Ureter (tissue), 1 donor: ENCODE measurements at places on chromosomes 12 and 14. TPM values are rescaled to one million over a fixed set of nuclear protein-coding genes. Genes with fewer than 3 reads are reported as not detected.

- DNase-seq = no peak
Observed at GRCh38 chr12:129532082-129532481, 371.7 kb downstream of the TMEM132D start.

DNA sequence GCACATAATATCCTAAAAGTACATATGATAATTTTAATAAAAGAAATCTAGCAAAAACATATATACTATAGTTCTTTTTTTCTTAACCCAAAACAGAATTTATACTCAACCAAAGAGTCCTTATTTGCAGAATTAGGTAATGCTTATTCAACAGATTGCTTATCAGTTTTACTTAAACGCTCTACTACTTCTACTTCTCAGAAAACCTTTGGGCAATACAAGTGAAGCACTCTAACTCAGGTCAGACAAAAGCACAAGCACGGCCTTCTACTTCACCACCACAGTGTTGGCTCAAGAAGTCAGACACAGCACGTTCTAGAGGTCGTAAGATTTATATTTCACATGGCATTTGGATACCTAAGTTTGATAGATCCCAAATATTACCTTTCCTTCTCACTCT, 29.2 kb downstream of the DICER1 start:
- no peak for DNase-seq

- no peak for DNase-seq
Observed at GRCh38 chr14:40269436-40269835, 837.2 kb upstream of the FBXO33 start.

DNA sequence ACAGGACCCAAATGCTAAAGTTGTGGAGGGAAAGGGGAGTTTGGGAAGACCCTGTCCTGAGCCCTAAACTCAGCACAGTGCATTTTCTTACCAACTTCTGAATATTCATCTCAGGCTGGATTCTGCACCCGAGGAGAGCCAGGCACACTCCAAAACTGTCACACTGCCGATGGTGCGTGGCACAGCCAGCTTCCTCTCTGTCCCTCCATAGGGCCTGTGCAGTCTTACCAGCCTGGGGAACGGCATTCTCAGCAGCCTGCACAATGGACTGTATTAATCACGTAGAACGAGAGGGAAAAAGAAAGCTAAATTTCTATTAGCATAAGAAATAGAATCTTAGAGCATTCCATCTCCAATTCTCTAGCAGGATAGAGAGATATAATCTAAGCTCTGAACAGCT, 71.3 kb upstream of the GPATCH2L start:
- DNase-seq = no peak

- DNase-seq = no peak
Observed at GRCh38 chr14:63996625-63997220, 143.9 kb downstream of the SYNE2 start.

GRCh38 chr14:89973234-89973823, 17.6 kb downstream of the TDP1 start:
- peak; percentile 69 for DNase-seq

DNA sequence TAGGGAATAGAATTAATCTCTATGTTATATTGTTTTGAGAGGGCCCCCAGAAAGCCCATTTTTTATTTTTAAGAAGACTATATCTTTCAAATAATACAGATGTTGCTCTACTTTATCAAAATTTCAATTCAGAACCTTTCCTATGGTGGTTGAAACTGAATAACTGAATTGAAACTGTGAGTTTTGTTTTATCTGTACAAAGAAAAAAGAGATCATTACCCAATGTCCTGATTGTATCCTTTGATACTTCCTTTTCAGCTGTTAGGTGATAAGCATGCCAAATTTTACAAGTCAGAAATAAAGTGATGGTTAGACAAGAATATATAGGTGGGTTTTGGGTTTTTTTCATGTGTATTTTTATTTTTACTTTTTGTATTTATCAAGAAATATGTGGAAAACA, 1293.1 kb upstream of the USP15 start:
- DNase-seq = no peak

DNA sequence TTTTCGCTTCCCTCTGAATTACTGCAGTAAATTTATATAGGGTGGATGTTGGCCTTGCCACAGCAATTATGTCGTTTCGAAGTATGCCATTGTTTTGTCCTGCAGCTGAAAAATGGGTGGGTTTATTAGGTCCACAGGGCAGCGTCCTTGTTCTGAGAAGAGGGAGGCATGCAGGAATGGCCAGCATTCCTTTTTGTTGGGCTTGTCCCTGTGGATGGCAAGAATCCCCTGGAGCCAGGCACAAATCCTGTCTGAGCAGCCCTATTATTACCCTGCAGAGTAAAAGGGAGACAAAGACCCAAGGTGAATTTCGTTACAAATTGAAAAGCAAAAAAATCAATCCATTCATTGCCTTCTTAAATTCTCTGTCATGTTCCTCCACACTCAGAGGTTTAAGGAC, 88.1 kb downstream of the CHST11 start:
- DNase-seq = no peak

DNA sequence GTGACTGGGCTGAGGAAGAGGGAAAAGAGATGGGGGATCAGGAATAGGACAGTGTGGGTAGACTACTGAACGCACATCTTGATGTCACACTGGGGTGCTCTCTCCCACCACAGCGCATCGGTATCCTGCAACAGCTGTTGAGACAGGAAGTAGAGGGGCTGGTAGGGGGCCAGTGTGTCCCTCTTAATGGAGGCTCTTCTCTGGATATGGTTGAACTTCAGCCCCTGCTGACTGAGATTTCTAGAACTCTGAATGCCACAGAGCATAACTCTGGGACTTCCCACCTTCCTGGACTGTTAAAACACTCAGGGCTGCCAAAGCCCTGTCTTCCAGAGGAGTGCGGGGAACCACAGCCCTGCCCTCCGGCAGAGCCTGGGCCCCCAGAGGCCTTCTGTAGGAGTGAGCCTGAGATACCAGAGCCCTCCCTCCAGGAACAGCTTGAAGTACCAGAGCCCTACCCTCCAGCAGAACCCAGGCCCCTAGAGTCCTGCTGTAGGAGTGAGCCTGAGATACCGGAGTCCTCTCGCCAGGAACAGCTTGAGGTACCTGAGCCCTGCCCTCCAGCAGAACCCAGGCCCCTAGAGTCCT, 6.9 kb downstream of the C1QL4 start:
- no peak for DNase-seq

- no peak for DNase-seq
Observed at GRCh38 chr14:24965934-24966578, 83.9 kb downstream of the STXBP6 start.

MORN3 gene
- total RNA-seq = 1.8 TPM

CCDC184 gene
- 5.6 TPM for total RNA-seq

AQP2 gene
- 0.70 TPM for total RNA-seq

CLEC12A gene
- total RNA-seq = 2.3 TPM

MANSC1 gene
- total RNA-seq = 38.9 TPM

ARMH4 gene
- 2.9 TPM for total RNA-seq

ASIC1 gene
- 1.6 TPM for total RNA-seq

CACNA2D4 gene
- total RNA-seq = 3.4 TPM

SLC38A4 gene
- 37.1 TPM for total RNA-seq
